ENCODE measurements at places on chromosomes 6 and 20.
A peak's percentile ranks its signal among the peaks of the same experiment; 100 is the strongest.

DNA sequence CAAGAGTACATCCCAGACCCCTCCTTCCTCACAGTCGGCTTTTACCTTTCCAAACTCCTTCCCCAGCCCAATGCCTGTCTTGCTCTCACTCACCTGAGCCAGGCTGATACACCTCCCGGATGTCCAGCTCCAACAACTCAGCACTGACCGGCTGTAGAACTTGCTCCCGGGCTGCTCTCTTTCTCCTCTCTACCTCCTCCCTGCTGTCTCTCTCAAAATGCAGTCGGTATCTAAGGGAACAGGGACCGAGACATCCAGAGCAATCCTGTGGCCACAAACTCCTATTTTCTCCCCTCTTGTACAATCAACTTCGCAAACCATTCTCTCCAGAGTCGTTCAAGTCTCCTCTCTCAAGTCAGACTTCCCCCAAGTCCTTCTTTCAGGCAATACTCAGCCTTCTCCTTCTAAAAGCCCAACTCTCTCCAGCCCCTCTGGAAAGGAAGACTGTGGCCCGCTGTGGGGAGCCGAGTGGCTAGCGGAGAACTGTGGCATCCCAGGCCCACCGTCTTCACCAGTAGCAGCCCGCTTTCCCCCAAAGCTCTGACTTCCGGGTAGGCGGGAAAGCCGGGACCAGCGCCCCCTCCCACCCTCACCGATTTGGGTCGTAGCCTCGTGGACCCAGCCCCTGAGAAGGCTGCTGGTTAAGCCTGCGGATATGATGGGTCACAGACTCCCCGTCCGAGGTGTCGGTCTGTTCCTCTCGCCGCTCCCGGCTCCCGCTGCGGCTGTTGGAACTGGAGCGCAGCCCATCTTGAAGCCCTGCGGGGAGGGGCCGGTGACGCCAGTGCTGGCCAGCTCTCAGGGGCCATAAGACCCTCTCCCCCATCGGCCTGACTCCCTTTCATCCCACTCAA, 1.1 kb downstream of the GNL1 start:
- DNase-seq = peak; percentile 57

GRCh38 chr6:31633447-31633846, 12.9 kb downstream of the PRRC2A start:
- no peak for DNase-seq

DNA sequence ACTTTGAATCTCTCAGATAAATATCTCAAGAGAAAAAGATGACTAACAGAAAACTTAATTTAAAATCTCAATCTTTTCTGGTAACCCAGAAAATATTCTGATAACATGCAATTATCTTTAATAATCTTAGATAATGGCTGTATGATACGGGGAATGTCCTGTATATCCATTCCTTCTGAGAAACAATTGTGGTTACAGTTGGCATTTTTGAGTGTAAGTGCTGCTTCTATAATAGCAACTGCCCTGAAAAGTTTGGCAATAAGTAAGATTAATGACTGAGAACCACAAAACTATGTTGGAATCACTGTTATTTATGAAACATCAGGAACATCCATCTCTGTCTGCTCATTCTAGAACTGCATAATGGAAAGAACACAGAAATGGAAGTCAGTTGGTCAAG, 819.7 kb downstream of the TBC1D32 start:
- DNase-seq = no peak

- no peak for DNase-seq
These were observed 24.5 kb downstream of the GCLC start for GRCh38 chr6:53520320-53520928.

DNA sequence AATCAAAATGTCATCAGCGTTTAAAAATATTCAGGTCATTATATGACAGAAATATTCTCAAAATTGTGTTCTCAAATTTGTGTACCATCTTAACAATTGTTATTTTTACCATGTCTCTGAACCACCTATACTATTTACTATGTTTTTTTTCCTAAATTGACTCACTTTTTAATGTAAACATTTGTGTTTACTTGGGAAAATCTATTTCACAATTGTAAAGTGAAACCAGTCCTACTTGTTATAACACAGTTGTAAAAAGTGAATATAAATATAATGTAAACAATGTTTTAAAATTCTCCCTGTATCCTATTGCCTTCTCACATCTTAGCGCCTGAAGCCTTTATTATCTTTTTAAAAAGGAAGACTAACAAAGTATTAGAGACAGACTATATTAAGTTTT, 83.5 kb downstream of the ADGRG6 start:
- no peak for DNase-seq
